AG08396 (cell line): ENCODE measurements at places on chromosomes 3 and 15.

GRCh38 chr3:37574177-37574943 is 287.3 kb upstream of the CTDSPL start:
- DNase-seq, result no peak

- peak; percentile 71 for DNase-seq
Observed at GRCh38 chr3:105598042-105598796, 231.5 kb downstream of the ALCAM start.

DNA sequence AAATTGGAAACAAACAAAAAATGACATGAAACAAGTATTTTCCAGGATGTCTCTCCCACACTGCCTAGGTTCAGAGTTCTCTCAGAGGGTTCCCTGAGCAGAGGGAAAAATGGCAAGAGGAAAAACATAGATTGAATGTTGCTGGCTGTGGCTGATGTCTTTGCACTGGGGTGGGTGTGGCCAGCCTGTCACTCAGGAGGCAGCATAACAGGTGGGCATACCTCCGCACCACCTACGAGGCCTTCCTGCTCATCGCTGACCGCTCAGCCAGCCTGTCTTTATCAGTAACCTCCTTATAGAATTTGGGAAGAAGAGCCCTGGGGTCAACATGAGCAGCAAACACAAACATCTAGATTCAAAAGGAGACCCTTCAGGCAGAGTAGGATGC is 216.6 kb upstream of the UMPS start:
- DNase-seq, result no peak

GRCh38 chr3:141105828-141106628 is 54.9 kb downstream of the SPSB4 start:
- peak; percentile 65 for DNase-seq

GRCh38 chr3:114290911-114291901 is 2.6 kb upstream of the TIGIT start:
- DNase-seq, result peak; percentile 73

DNA sequence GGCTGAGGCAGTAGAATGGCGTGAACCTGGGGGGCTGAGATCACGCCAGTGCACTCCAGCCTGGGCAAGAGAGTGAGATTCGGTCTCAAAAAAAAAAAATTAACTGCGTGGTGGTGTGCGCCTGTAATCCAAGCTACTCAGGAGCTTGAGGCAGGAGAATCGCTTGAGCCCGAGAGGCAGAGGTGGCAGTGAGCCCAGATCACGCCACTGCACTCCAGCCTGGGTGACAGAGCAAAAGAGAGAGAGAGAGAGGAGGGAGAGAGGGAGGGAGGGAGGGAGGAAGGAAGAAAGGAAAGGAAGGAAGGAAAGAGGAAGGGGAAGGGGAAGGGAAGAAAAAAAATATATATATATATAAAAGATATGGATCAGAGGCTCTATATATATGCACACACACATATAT is 6.0 kb downstream of the TM4SF19 start:
- DNase-seq, result no peak

DNA sequence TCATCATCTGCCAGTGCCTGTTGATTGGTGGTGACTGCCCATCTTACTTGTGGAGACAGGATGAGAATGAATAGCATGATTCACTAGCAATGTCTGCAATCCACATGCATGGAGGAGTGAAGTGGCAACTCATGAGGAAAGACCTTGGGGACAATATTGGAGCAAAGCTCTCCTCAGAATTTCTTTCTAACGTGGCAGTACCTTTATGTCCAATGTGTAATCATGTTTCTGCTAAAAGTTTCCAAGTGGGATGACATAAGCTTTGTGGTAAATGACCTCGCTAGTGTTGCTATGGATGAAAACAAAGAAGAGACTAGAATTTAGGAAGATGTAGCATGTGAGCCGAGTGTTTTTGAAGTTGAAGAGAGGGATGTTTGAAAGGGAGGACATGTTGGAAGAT is 117.8 kb downstream of the CPNE4 start:
- DNase-seq, result no peak

- DNase-seq, result no peak
Observed at GRCh38 chr3:16528581-16528993, 15.1 kb upstream of the RFTN1 start.

DNA sequence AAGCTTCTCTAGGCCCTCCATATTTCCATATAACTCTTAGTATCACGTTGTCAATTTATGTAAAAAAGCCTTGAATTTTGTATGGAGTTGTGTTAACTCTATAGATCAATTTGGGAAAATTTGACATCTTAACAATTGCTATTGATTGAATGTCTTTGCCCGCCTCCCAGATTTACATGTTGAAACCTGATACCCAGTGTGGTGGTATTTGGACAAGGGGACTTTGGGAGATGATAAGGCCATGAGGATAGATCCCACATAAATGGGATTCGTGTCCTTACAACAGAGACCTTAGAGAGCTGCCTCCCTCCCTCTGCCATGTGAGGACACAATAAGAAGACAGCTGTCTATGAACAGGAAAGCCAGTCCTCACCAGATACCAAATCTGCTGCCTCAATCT is 21.1 kb upstream of the TNK2 start:
- DNase-seq, result no peak

GRCh38 chr15:58517682-58518525 is 86.1 kb downstream of the LIPC start:
- DNase-seq, result no peak

DNA sequence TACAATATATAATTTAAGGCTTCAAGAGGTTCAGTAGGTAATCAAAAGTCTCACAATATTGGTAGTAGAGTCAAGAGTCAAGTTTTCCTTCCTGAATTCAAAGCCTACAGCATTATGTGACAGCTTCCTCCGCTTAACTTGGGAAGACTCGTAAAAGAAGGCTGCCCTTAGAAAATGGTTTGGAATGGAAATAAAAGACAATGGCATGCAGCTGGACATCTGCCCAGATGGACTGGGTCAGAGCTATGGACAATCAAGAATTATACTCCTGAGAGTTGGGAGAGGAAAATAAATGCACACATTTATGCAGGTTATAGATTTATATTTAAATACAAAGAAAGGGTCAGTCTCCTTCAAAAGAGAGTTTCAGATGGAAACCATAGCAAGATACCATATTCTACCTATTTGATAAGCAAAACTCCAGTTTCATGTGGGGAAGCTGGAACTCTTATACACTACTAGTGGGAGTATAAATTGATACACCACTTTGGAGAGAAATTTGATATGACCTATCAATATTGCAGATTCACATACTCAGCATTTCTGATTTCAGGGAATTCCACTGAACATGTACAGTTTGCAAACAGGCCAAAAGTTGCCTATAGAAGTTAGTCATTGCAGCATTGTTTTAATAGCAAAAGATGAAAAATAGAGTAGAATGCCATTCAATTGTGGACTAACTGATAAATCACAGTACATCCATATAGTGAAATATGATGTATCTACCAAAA is 6.1 kb downstream of the CRYBG3 start:
- DNase-seq, result no peak

- DNase-seq, result no peak
Observed at GRCh38 chr3:197327701-197328100, 29.3 kb upstream of the DLG1 start.

GRCh38 chr3:8942115-8942514 is 21.2 kb downstream of the RAD18 start:
- DNase-seq, result no peak

GRCh38 chr3:112097378-112097777 is 11.2 kb downstream of the C3orf52 start:
- DNase-seq, result peak; percentile 86

GRCh38 chr3:182683453-182683852 is 109.9 kb upstream of the ATP11B start:
- peak; percentile 82 for DNase-seq

GRCh38 chr3:32956750-32957570 is 5.5 kb downstream of the CCR4 start:
- no peak for DNase-seq

GRCh38 chr3:30952786-30953185 is 58.3 kb upstream of the GADL1 start:
- DNase-seq, result no peak

DNA sequence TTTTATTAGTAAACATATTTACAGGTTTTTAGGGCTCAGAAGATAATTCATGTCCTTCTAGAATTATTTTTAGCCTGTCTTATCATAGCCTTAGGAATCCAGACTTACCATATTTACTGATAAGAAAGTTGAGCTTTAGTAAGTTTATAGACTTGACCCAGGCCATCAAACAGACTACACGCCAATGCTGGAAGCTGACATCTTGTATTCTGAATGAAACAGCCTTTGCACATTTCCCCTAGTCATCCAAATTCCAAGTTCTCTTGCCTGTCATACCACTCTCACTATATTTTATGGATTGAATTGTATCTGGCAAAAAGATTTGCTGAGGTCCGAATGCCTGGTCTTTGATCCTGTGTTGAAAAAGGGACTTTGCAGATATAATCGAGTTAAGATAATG is 58.6 kb downstream of the DRD3 start:
- DNase-seq, result no peak

DNA sequence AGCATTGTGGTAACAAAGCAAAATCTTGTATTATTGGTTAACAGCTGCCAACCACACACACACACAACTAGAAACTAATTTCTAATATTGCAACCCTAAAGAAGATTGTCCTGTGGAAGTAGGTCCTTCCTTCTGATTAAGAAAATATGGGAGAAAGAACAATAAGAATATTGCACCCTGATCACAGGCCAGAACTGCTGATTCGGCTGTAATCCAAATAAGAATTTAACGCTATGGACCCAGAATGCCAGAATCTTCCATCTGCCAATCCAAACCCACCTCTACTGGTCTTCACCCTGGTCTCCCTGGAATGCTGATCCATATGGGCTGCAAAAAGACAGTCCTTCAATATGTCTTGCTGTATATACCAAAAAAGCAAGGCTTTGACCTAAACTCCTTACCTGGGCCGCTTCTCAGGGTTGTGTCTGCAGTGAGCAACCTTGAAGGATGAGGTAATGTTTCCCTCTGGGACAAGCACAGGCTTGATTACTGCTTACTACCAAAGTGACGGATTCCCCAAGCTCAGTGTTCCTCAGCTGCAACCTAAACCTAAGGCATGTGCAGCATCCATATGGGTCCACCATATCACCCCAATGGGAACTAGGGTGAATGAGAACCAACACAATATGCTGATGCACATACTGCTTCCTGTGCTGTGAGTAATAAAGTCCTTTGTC is 8.0 kb downstream of the CCDC14 start:
- DNase-seq, result no peak

DNA sequence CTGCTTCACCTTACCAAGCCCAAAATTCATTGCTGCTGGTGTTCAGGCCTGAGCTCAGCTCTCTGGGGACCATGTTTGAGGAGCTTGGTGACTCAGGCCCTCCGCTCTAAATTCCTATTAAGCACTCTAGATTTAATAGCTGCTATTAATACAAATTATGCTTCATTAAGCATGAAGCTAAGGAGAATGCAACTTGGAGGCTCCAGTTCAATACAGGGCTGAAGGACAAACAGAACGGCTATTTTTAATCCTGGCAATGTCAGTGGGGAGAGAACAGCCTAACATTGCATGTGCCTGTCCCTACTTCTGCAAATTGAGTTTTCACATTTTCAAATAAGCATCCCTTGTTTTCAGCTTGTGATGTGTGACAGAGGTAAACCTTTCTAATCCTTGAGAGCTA is 80.1 kb upstream of the TRIM42 start:
- DNase-seq, result no peak

GRCh38 chr15:80776420-80777045 is 2.6 kb upstream of the CEMIP start:
- DNase-seq, result peak; percentile 78

DNA sequence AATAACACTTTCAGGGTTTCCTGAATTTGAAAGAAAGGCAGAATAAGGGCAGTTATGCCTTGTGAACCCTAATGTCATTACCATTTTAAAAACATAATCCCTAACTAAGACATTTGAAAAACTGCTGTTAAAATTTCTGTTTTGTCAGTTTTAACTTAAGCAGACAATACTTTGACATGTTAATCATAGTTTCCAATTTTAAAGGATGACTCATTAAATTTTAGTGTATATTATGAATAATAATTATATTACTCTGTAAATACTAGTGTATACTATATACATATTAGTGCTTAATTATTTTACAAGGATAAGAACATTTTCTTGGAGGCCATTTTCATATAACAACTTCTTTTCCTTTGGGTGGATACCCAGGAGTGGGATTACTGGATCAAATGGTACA is 553.1 kb upstream of the BCHE start:
- DNase-seq, result no peak

- DNase-seq, result no peak
Observed at GRCh38 chr15:44790215-44790614, 53.9 kb downstream of the TRIM69 start.

GRCh38 chr3:105744202-105744601 is 124.6 kb downstream of the CBLB start:
- no peak for DNase-seq

- no peak for DNase-seq
Observed at GRCh38 chr3:54349231-54349652, 226.9 kb downstream of the CACNA2D3 start.

- peak; percentile 51 for DNase-seq
Observed at GRCh38 chr3:98986073-98986472, 84.6 kb upstream of the DCBLD2 start.

DNA sequence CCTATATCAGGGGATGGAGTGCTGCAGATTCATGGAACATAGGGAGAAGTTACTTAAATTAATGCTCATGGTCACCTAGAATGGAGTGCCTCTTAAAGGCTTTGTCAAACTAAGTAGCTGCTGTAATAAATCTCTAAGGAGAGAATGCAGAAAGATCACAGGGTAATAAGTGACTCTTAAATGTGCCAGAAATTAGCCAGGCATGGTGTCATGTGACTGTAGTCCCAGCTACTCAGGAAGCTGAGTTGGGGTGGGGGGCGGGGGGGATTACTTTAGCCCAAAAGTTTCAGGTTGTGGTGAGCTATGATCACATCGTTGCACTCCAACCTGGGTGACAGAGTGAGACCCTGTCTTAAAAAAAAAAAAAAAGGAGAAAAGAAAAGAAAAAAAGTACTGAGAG is 90.9 kb upstream of the ASB14 start:
- DNase-seq, result no peak

- no peak for DNase-seq
Observed at GRCh38 chr3:152480282-152480953, 211.7 kb downstream of the MBNL1 start.

GRCh38 chr3:197591816-197592215 is 36.0 kb upstream of the BDH1 start:
- DNase-seq, result no peak

DNA sequence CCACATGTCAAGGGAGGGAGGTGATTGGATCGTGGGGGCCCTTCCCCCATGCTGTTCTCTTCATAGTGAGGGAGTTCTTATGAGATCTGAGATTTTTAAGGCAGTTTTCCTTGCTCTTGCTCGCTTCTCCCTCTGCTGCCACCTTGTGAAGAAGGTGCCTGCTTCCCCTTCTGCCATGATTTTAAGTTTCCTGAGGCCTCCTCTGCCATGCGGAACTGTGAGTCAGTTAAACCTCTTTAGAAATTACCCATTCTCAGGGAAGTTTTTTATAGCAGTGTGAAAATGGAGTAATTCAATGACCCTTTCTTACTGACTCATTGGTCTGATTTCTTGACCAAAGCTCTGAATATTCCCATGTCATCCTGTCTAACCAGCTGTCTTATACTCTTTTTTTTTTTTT is 484.4 kb upstream of the TPRG1 start:
- DNase-seq, result no peak

DNA sequence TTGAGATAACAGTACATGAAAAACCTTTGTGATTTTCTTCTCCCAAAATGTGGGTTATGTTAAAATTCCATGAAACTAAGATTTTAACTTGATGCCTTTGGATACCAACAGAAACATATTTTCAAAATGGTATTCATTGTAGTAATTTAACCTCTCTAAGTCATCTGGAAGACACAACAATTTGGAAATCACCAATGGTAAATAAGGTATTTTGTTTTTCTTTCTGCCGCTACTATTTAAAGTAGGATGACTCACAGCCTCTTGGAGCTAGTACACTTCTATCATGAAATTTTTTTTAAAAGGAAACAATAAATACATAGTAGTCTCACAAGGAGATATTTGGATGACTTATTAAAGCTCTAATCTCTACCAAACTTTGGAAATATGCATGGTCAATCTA is 291.6 kb upstream of the VEPH1 start:
- DNase-seq, result peak; percentile 25
